Vagina (tissue), 2 donors: ENCODE measurements at places on chromosomes 2 and 18.

DNA sequence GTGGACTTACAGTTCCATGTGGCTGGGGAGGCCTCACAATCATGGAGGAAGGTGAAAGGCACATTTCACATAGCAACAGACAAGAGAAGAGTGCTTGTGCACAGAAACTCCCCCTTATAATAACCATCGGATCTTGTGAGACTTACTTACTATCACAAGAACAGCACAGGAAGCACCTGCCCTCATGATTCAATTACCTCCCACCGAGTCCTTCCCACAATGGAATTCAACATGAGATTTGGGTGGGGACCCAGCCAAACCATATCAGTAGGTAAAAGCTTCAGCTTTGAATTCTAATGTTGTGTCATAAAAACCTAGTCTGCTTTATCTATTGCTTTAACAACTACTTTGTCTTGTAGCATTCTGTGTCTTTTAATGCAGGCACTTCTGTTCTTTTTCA lies 140.4 kb upstream of the PIK3C3 start:
- no peak overlapping the region for H3K27ac ChIP-seq
- H3K36me3 ChIP-seq = no peaks in the 10 kb centered on the region
- no peaks in the 10 kb centered on the region for H3K4me1 ChIP-seq
- H3K27me3 ChIP-seq = no peaks in the 10 kb centered on the region

DNA sequence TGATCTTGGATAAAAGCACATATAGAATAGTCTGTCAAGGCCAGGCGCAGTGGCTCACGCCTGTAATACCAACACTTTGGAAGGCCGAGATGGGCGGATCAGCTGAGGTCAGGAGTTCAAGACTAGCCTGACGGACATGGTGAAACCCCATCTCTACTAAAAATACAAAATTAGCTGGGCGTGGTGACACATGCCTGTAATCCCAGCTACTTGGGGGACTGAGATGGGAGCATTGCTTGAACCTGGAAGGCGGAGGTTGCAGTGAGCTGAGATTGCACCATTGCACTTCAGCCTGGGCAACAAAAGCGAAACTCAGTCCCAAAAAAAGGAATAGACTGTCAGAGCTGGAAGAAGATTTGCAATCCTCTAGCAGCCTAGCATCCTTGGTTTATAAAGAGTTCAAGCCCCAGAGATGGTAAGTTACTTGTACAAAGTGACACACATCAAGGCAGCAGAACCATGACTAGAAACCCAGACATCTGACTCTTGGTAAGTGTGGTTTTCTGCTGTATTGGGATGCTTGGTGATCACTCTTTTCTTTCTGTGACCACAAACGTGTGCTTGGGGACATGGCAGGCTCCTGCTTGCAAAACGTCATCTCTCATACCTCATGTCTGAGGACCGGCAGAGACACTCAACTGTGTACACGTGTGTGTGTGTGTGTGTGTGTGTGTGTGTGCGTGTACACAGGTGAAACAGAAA lies 69.0 kb downstream of the OSBPL6 start:
- no peaks in the 10 kb centered on the region for H3K27me3 ChIP-seq
- no peaks in the 10 kb centered on the region for H3K36me3 ChIP-seq
- H3K4me1 ChIP-seq = no peaks in the 10 kb centered on the region
- no peak for DNase-seq

DNA sequence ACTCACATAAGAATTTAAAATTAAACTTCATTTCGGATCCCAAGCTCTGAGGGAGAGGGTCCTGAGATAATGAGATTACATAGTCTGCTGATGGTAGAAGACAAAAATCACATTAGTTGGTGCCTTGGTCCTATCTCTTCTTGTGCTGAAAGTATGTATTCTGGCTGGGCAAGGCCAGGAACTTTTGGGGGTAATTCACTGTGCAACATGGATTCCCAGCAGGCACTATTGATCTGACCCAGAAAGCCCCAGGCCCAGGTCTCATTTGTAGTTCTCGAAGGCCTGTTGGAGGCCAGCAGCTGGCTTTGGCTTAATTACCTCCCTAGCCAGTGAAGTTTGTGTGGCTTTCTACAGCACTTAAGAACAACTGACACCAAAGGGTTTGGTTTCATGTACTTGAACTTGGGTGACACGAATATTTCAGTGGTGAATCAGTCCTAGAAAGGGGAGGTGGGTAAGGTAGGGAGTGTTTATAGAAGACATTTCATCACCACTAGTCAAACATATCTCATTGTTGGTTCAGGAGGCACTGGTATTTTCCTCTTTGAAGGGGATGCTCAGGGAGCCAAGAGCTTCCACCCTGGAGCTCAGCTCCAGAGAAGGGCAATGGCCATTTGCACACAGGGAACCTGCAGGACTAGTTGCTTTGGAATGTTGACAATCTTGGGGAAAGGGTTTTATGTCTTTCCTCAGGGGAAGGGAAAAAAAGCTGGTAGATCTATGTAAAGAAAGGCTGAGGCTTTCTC lies 217.8 kb downstream of the OSR1 start:
- H3K4me3 ChIP-seq = no peak overlapping the region
- DNase-seq = no peak
- no peaks in the 10 kb centered on the region for H3K27me3 ChIP-seq
- H3K27ac ChIP-seq = no peak overlapping the region

DNA sequence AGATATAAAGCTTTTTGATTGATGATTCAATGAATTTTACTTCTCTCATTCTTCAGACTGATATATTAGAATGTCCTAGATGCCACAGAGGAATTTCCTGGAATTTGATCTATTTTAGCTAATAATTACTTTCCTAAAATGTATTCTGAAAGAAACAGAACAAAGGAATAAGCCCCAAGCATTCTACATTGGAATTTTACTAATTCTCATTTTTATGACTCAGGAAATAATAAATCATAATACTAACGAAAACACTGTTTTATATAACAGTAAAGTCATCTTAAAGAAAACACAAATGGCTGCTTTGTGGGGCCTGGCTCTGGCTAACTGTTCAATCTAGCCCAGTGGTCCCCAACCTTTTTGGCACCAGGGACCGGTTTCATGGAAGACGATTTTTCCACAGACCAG lies 68.6 kb upstream of the LPIN2 start:
- H3K27me3 ChIP-seq = no peaks in the 10 kb centered on the region
- no peak for DNase-seq
- no peak overlapping the region for H3K4me3 ChIP-seq
- no peaks in the 10 kb centered on the region for H3K36me3 ChIP-seq
- no peaks in the 10 kb centered on the region for H3K4me1 ChIP-seq

DNA sequence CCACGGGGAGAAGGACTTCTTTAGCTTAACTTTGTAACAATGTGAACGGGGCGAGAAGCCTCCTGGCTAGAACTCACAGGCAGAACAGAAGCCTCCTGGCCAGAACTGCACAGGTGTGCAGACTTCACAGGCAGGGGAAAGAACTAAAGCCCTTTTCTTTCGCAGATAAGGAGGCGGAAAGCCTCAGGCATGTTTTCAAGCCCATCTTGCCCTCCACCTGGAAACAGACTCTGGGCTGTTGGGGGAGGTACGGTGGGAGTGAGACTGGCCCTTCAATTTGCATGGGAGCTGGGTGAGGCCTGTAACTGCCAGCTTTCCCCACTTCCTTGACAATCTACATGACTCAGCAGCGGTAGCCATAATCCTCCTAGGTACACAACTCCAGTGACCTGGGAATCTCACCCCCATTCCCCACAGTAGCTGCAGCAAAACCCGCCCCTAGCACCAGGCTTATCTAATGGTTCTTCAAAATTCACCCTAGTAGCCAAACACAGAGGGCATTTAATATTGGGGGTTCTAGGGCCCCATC lies 22.9 kb upstream of the ABCA12 start:
- no peak for DNase-seq
- no peak overlapping the region for H3K4me3 ChIP-seq
- H3K4me1 ChIP-seq = no peaks in the 10 kb centered on the region
- no peaks in the 10 kb centered on the region for H3K36me3 ChIP-seq

DNA sequence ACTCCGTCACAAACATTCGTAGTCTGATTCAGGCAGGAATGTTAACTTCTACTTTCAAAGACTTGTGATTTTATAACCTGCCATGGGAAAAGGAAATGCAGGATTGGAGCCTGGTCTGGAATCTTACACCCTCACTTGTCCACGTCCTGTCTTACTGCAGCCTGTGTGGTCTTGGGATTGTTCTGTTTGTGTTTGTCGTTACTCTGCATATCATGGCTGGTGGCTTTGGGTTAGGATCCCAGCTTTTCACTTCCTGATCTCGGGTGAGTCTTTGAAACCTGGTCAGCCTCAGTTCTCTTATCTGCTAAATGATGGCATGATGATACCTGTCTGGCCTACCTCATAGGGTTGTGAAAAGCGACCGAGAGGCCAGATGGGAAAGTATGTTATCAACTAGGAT lies 34.6 kb downstream of the SH3BP4 start:
- no peak for DNase-seq
- peaks cover 24% of the 10 kb centered on the region for H3K4me1 ChIP-seq
- H3K27me3 ChIP-seq = no peaks in the 10 kb centered on the region
